Effector CD4-positive, alpha-beta T cell (primary cell): ENCODE measurements at places on chromosomes 5 and 9.

GRCh38 chr5:33271606-33272005 lies 169.2 kb upstream of the TARS1 start:
- DNase-seq = no peak

DNA sequence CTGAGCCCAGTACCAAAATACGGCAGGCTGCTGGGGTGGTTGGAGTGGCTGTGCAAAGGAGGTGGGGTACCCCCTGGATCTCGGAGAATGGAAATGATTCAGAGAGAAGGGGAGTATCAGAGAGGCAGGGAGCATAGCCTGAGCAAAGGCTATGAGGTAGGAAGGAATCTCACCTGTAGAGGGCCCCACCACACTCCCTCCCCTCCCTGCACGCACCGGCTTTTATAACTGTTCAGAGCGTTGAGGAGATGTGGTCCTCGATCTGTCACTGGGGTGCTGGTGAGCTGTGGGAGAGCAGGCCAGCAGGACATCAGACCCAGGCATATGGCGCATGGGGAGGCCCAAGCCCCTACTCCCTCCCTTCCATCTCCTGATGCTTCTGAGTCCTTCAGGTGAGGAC lies 13.2 kb downstream of the PHF19 start:
- DNase-seq = no peak

GRCh38 chr9:27192291-27192960 lies 83.4 kb downstream of the TEK start:
- DNase-seq = no peak

DNA sequence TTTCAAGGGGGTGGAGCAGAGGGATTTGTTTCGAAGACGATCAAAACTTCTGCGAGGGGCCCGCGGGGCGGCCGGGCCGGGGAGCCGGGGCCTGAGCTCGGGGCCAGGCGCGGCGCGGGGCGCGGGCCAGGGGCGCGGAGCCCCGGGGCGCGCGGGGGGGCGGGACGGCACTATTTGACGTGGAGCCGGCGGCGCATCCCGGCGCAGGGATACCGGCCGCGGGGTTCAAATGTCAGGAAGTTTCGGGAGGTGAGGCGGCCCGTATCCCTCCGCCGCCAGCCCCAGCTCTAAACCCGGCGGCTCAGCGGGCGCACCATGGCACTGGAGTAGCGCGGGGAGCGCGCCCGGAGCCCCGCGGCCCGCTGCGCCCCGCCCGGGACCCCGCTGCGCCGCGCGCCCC lies at the start of gene LMX1B:
Gene LMX1B (plus strand): TSS at position 278 of the 400 bp plus-strand sequence. CDS start 522 bp downstream, outside the sequence.
- DNase-seq = no peak

DNA sequence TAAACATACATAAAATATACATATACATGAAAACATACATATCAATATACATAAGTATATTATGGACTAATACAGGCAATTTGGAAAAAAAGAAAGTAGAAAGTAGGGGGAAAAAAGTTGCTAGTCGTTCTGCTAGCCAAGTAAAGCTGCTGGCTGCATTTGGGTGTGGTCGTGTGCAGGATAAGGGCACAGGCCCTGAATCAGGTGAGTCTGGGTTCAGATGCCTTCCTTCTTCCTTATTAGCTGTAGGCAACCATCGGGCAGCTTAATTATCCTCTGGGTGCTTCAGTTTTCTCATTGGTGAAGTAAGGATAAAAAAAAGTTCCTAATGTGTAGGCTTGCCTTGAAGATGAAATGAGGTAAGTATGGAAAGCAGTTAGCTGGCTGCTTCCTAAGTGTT lies 59.2 kb upstream of the SPRY4 start:
- DNase-seq = no peak

DNA sequence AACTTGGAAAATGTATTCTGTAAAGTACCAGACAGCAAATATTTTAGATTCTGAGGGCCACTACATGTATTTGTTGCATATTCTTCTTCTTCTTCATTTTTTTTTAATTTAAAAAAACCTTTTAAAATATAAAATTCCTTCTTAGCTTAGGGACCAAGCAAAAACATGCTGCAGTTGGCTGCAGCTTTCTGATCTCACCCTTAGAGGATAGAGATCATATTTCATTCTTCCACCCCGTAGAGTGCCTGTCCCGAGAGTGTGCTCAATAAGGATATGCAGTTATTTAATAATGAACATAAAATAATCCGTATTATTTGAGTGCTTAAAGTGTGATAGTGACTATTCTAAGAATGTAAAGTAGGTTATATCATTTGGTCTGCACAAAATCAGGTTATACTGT lies 204.2 kb upstream of the CD180 start:
- no peak for DNase-seq
